Midbrain (tissue), 1 donor: ENCODE measurements at places on chromosomes 4 and X.

DNA sequence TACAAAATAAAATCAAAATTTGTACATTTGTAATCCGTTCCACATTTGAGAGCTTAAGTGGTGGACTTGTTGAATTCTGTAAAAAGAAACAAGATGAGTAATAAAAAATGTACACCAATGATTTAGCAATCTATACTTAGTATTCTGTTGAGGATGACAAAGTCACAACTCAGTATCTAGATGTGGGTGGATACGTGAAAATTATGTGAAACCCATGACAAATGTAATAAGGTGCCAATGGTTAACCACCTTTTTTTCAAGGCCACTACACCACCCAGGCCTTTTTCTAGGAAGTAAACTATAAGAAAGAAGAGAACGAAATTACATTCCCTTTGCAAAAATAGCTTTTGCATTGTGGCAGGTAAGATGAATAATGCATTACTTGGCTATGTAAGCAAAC lies 77.0 kb downstream of the ATP8A1 start:
- DNase-seq: no peak

GRCh38 chr4:84530871-84531270 lies 31.8 kb upstream of the NKX6-1 start:
- DNase-seq: no peak

- peak; percentile 75 for DNase-seq
These were observed 77.3 kb upstream of the NOCT start for GRCh38 chr4:138938366-138938690.

GRCh38 chr4:31687717-31688342 lies 967.7 kb downstream of the PCDH7 start:
- DNase-seq: no peak

- no peak for DNase-seq
These were observed 677.4 kb upstream of the NDST4 start for GRCh38 chr4:115790812-115791211.

DNA sequence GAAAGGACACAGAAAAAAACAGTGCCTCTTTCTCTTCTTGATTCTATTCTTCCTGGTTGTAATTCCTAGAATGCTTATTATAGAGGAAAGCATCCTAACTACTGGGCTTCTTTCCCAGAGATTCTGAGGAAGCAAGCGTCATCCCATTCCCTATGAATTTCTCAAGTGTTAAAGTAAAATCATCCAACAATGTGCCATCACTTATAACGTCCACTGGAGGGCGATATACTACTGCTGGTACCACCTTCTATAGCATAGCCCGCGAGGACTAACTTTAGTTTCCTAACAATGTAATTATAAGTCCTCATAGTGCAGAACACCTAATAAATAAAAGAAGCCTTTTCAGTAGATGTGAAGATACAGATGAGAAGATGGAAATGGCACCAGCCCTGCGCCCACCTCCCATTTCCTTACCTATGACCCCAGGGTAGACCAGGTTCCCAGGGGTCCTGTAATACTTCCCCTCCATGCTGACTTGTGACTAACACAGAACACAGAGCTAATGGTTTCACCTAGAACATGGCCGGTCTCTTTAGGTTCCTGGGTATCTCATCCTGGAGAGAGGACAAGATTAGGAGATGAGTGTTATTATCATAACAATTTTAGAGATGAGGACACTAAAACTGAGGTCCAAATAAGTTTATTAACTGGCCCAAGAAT lies 4.2 kb downstream of the CENPVL3 start:
- DNase-seq: no peak

GRCh38 chrX:143636831-143637230 lies 930 bp upstream of the SLITRK4 start:
- DNase-seq: no peak
